ENCODE measurements at places on chromosomes 3 and 15.

DNA sequence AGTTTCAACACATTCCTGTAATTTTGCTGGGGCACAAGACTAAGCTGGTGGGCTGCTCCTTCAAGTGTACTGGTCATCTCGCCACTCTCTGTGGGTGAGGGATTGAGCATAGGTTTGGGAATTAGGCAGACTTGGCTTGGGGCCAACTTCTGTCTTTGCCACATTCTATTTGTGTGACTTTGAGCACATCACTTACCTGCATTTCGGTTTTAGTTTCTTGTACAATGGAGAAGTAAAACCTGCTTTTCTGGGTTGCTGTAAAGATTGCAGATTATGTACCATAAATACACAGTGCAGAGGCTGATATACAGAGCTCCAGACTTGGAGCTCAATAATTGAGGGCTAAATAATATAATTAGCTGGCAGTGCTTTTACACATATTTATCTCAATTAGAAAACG lies 162.1 kb downstream of the C3orf38 start:
- no peak for DNase-seq

DNA sequence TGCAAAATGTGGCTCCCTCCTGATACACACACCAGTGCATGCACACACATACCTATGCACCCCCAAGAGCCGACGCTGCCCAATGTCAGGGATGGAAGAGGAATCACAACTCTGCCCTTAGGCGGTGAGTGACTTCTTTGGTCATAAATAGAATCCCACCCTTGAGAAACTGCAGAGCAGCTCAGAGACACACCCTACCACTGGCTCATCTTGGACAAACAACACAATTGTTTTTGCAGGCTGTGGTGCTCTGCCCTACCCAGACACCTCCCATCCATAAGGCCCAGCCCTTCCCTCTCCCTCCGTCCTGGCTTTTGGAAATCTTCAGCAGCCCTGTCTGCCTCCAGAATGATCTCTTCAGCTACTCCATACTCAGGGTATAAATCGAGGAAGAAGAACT lies 73.8 kb upstream of the HRH1 start:
- no peak for DNase-seq

DNA sequence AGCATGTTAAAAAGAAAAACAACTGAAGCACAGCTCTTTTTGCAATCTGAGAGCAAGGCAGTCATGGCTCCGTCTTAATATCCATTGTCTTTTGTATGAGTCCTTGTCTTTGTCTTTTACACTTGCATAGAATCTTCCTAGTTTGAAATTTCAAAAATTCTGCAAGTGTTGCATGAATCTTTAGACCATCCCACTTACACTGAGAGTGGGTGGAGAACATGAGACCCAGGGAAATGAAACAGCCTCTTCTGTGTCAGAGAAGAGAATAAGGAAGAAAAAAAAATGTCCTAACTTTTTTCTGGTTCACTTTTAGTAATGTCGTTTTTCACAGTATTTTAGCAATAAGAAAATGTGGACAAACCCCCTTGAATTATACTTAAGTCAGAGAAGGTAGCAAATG lies 12.1 kb upstream of the DCLK3 start:
- no peak for DNase-seq

DNA sequence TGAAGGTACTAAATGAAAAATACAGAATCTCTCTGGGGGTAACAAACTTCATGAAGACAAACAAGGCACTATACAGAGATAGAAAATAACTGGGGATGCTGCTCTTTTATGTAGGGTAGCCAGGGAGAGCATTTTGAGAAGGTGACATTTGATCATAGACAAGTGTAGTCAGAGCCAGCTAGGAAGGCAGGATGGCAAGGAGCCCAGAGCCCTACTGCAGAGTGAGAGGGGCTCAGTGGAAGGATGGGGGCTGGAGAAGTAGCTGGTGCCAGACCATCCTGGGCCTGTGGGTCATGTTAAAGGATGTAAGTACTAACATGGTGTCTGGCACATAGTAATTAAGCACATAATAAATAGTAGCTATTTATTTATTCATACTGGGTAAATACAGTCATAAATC lies 133.6 kb downstream of the MEIS2 start:
- no peak for DNase-seq

DNA sequence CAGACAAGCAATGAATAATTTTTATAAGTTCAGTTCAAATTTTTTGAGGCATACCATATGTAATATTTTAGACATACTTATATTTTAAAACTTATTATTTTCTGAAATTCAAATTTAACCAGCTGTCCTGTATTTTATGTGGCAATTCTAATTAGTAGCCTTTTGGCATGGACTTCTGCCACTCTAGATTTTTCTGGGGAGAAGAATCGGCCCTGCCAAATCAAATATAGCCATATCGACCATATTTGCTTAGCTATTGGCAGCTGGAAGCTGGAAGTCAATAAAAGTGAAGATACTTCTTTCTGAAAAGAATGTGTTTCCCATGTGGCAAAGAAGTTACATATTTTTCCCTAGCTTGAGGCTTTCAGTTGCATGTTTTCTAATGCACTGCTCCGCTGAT lies 9.4 kb upstream of the RBMS3 start:
- no peak for DNase-seq

- DNase-seq, result no peak
These were observed 4.7 kb upstream of the LRTM1 start for GRCh38 chr3:54932606-54933005.

GRCh38 chr3:31423482-31423881 lies 109.2 kb upstream of the STT3B start:
- DNase-seq, result no peak

DNA sequence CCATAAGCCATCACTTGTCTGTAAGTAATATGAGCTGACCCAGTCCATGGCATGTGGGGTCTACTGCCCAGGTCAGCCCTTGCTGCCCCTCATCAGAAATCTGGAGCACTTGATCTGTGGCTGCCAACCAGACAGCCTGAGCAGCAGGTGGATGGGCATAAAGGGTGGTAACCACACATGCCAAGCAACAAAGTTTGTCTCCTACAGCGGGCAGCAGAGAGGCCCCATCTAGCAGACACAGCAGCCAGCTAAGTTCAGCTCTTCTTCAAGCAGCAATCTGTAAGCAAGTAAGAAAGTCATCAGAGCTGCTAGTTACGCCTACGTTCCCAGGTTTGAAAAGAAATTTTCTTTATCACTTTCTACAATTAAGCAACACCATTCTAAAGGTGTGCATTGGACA lies 27.9 kb downstream of the CHCHD4 start:
- DNase-seq, result no peak

Measured in coronary artery (tissue), 2 donors.